NCI-H1930 (cell line): ENCODE measurements at places on chromosomes 7 and 10.
A peak's percentile ranks its signal among the peaks of the same experiment; 100 is the strongest.

DNA sequence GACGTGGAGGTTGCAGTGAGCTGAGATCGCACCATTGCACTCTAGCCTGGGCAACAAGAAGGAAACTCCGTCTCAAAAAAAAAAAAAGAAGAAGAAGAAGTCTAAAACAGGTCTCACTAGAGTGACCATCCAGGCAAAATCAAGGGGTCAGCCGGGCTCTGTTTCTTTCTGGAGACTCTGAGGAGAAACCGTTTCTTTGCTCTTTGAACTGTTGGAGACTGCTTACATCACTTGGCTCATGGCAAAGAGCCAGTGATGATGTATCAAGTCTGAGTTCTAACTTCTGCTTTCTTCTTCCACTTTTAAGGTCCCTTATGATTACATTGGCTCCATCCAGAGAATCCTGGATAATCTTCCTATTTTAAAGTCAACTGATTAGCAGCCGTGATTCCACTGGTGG, 306.8 kb downstream of the WDR11 start:
- DNase-seq: no peak

DNA sequence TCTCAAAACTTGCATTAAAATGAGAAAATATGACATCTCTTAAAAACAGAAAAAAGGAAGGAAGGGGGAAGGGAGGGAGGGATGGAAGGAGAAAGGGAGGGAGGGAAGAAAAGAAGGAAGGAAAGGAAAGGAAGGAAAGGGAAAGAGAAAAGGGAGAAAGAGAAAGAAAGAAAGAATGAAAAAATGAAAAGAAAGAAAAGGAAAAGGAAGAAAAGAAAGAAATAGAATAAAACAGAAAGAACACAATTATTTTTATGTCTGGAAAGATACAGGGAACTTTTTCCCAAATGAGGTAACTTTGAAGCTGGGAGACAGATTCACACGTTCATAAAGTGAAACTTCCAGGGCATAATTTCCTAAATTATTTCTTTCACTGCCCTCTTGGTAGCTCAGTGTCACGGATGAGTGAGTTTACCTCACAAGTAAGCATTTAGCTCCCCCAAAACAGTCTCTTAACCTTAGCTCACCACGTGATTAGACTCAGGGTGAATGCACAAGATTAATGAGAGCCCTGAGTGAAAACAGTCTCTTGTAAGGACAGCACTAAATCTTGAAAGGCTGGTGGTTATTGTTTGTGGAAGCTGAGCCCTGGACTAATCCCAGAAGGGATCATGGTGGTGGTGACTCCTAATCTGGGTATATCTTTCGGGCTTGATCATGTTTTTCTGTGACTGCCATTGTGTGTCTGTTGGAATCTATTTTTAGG, 74.1 kb upstream of the HDAC9 start:
- DNase-seq: no peak

DNA sequence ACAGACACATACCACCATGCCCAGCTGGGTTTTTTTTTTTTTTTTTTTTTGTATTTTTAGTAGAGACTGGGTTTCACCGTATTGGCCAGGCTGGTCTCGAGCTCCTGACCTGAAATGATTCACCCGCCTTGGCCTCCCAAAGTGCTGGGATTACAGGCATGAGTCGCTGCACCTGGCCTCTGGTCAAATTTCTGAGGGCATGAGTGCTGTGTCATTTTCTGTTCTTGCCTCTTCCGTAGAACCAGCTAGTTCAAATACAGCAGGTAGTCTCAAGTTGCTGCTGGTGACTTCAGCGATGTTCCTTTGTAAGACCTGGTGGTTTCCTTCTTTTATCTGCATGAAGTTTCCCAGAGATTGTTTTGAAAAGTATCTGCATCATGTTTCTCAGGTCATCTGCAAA, 134.8 kb upstream of the SHH start:
- no peak for DNase-seq

GRCh38 chr7:44727937-44728262, 20.7 kb upstream of the ZMIZ2 start:
- no peak for DNase-seq

- DNase-seq: no peak
These were observed 73.3 kb downstream of the FAM53B start for GRCh38 chr10:124670849-124671248.

DNA sequence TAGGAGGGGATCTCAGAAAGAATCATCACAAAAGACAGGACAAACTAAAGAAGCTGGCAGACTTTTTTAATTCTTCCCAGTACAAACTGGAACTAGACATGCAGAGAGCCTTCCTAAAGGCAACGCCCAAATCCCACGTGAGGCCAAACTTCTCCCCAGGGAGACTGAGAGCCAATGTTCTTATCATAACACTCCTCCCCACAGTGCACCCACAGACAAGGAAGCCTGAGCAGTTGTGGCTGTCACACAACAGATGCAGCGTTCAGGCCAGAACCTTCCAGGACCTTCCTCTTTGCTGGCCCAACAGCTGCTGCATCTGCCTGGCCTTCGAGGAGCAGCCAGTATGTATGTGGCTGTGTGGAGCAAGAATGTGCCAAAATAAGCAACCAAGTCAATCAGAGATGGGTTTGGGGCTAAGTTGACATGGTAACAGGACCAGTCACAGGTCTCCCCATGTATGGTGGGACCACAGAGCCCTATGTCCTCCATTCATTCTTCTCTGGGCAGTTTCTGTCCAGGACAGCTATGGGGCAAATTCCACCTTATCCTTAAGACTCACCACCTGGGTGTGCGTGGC, 34.9 kb downstream of the SRPK2 start:
- no peak for DNase-seq

DNA sequence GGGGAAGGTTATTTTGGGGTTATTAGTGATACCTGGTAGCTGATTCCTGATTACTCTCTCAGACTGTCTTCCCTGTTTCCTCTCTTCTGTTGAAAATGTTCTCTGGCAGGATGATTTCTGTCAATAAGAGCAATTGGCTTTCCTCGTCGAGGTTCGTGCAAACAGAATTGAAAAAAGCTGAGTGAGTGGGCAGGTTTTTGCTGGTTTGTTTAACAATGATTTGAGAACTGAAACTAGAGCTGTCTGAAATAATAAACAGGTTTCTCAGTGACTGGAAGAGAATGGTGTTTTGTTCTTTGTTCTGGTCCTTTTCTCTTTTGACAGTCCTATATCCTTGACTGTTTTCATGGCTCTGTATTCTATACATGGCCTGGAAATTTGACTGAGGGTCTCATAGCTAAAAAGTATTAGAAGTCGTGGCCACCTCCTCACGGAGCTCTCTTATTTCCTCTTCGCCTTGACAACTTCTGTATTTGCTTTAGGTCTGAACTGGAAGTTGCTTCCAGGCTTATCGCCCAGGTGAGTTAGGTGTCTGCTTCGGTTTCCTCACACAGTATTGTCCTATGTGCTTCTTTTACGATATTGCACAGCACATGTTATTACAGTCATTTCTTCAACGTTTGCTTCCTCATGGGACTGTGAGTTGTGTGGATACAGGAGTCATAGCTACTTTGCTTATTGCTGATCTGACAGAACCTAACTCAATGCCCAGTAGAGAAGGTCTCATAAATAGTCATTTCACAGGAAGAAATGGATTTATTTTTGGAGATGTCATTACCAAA, 403.6 kb downstream of the NRG3 start:
- DNase-seq: no peak

DNA sequence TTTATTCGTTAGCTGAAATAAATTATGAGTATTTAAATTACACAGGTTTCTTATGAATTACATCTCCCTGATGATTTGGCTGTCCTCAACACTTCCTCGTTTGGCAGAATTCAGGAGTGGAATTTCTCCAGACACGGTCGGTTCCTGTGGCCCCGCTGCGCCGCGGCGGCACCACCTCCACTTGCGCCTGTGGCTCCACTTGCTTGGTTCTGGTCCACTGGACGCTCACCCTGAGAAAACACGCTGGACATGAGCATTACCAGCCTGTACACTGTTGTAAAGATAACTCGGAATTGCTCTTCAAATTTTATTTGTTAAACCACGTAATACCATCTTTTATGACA, 85.3 kb downstream of the ZNF33B start:
- DNase-seq: no peak

- no peak for DNase-seq
These were observed 36.2 kb downstream of the STAMBPL1 start for GRCh38 chr10:88916231-88916630.

- no peak for DNase-seq
These were observed 90.2 kb upstream of the RAB18 start for GRCh38 chr10:27413831-27414348.

DNA sequence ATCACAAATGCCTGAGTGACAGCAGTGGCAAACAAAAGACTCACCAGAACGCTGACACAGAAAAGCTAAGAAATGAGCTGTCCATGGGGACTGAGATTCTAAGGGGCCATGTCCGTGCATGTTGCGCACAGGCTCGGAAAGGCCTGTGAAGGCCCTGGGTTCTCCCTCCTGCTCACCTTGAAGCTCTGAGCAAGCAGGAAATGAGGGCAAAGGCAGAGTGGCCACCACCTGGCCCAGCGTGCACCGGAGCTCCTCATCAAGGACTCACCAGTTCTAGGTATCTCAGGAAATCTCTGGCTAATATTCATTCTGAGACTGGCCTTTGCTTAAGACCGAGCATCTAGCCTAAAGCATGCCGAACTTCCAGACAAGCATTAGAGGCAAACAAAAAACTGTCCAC, 52.7 kb downstream of the MAD1L1 start:
- no peak for DNase-seq

DNA sequence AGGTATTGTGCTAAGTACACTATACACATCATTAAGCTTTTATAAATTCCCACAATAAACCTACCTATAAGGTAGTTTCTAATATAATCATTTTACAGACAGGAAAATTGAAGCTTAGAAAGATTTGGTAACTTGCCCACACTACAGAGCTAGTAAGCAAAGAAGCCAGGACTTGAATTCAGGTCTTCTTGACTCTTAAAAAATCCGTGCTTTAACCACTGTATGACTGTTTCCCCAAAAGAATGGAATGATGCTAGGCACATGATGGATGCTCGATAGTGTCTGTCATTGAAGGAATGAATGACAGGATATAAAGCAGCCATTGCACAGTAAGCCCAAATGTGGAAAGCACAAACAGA, 26.6 kb downstream of the ZNF800 start:
- no peak for DNase-seq

GRCh38 chr10:31749301-31749700, 179.3 kb downstream of the ARHGAP12 start:
- no peak for DNase-seq

DNA sequence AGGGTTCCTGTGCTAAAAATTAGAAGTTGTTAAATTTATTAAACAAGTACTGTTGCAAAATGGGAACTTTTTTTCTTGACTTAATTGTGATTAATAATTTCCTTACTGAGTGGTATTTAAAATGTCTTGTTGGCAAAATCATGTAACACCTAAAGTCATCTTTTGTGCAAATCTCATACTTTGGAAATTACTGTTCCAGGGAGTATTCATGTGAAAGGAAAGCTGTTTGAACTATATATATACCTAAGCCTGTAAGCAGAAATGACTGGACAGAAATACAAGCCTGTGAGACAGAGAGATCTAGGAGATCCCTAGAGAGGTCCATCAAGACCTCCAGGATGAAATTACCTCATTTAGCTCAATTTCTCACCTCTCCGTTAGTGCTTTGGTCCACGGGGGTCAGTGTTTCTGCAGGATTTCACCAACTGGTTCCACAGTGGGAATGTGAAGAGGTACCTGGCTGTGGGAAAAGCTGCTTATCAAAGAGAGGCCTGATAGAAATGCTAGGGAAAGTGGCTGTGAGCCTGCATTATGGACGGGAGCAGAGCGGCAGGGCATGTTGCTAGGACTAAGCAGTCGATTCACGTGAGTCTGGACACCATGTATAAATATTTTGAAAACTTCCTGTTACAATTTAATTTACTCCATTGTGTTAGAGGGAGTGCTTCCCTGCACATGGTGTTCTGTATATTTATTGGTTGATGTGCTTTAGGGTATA, 7.9 kb downstream of the LUC7L2 start:
- no peak for DNase-seq

- no peak for DNase-seq
These were observed 125.1 kb upstream of the NRP1 start for GRCh38 chr10:33459602-33460001.

GRCh38 chr10:106566873-106567272, 597.6 kb downstream of the SORCS1 start:
- no peak for DNase-seq

- DNase-seq: no peak
These were observed 1.6 kb downstream of the PRR15 start for GRCh38 chr7:29565224-29565630.

DNA sequence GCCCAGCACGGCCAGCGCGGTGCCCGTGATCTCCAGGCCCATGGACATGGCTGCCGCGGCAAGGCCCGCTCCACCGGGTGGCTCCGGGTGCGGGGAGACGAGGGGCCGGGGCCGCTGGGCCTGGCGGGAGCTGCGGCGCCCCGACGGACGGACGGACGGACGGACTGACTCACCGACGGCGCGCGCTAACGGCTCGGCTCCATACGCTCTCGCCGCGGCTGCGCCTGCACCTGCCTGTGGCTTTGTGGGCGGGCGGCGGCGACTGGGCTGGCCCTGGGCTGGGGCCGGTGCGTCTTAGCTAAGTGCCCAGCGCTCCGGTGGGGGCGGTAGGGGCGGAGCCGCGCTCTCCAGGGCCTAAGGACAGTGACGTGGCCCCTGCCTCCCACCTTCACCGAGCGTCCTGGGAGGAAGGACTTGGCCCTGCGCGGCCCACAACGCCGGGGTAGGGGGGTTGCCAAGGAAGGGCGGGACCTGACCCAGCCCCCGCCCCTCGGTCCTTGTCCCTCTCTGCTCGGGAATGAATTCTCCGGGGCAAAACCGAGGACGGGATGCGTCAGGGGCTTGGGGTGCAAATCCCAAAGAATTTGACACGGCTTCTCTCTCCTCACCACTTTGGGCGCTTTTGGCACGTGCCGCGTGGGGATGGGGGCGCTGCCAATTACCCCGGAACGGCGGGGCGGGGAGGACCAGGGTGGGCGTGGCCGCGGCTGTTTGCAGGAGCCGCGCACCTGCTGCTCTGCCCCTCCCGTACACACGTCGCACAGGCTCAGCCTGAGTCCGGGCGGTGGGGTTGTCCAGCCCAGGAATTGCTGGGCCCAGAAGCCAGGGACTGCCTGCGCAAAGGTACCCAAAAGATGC, at the start of gene CLDN3:
TSS of gene CLDN3 (minus strand) at position 269 of the 858 bp plus-strand sequence. CDS start at position 48, 221 bp downstream.
- DNase-seq: peak; percentile 96

DNA sequence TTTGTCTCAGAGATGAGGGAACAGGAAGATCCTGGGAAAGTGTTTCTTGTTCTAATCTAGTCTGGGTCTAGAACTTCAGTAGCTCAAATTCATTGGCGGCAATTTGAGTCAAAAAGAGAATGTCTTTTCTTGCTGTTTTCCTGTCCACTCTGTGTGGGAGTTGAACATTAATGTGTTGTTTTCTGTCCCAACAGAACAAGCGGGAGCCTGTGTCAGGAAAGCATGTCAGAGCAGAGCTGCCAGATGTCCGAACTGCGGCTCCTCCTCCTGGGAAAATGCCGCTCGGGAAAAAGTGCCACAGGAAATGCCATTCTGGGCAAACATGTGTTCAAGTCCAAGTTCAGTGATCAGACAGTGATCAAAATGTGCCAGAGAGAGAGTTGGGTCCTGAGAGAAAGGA, 16.0 kb downstream of the GIMAP8 start:
- no peak for DNase-seq

DNA sequence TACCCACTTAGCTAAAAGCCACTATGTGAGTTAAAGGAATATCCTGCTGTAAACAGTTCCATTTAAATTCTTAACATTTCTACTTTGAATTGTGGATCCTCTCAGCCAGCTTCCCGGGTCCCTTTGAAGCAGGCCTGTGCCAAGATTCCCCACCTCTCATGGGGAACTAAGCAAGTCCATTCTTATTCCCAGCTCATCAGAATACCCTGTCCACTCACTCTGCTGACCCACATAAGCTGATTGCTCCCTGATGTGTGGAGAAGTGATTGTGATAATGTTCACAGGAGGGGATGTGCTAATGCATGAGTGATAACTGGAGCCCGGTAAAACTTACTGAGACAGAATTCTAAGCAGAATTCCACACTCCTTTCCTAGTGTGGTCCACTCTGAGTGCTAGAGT, 709.7 kb downstream of the CNTNAP2 start:
- no peak for DNase-seq
